Bronchus fibroblast of lung (primary cell): ENCODE measurements at places on chromosomes 5 and 9. TPM values are rescaled to one million over a fixed set of nuclear protein-coding genes. Genes with fewer than 3 reads are reported as not detected.

MROH2B gene
- not detected in 2 replicates for total RNA-seq

OR1J2 gene
- not detected in 2 replicates for total RNA-seq

NTRK2 gene
- under 0.01 TPM in 1 of 2 replicates, not detected in the other for total RNA-seq

GPX3 gene
- total RNA-seq: 2.4 and 2.7 TPM in 2 replicates

MAP1B gene
- total RNA-seq: 130 and 167 TPM in 2 replicates

CD14 gene
- total RNA-seq: 0.17 TPM in 1 of 2 replicates, not detected in the other

LSM11 gene
- total RNA-seq: 1.6 and 2.2 TPM in 2 replicates
